ENCODE measurements at places on chromosomes 1 and 21.
A peak's percentile ranks its signal among the peaks of the same experiment; 100 is the strongest.

DNA sequence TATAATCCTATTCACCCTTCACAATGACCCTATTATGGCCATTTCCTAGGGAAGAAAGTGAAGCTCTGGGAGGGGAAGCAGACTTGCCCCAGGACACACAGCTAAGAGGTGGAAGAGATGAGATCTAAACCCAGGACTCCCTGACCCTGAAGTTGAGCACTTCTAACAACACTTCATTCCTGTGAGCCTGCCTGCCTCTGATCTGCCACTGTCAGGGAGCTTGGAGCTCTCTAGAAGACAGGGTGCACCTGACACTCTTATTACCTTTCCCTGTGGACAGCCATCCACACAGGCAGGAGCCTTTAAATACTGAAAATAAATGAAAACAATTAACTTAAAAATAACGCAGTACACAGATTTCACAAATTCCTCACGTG, 599 bp downstream of the MKNK1 start:
- DNase-seq, result no peak

DNA sequence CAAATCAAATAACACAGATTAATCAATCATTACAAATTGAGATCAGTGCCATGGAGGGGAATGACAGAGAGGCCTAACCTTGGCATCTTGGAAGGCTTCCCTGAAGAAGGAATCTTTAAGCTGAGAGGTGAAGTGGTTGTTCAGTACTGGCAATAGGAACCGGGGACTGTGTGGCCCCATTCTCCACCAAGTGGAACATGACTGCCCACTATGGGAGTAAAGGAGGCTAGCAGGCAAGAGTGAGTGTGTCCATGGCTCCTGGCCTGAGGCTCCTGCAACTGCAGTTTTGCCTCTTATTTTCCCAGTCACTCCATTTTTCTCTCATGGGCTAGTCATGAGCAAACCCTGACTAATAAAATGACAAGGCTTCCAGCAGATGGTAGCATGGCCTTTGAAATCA, 112.2 kb upstream of the GJB5 start:
- DNase-seq, result no peak

GRCh38 chr1:119431836-119432235, 16.9 kb downstream of the HSD3B2 start:
- no peak for DNase-seq

GRCh38 chr1:9438431-9439073, 100.7 kb upstream of the SLC25A33 start:
- no peak for DNase-seq

DNA sequence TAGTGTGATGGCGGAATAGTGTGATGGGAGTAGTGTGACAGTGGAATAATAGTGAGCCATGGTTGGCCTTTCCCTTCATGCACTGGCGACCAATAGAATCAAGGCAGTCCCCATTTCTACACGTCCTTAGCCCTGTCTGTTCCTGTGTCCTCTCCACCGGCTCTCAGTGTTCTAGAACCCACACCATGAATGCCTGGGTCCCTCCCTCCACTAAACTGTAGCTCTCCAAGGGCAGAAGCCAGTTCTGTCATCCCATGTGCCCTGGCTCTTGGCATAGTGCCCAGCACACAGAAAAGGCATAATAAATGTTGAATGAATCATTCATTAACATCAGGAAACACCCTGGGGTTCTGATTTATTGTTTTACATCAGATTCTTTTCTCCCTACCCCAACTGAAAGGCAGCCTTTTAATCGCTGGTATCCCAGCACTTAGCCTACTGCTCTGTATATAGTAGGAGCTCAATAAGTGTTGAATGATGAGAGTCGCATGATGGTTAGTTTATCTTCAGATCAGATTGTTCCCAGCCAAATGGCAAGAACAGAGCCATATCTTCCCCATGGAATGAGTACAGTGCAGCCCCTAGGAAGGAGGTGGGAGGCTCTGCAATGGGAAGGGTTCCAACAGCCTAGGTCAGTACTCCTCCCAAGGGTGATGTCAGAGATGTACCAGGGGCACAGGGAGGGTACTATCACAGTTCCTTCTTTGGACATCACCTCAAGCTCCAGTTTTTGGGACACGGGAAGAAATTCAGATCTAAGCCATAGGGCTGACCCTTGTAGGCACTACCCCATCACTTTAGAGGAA, 325.7 kb downstream of the HHAT start:
- DNase-seq, result no peak

DNA sequence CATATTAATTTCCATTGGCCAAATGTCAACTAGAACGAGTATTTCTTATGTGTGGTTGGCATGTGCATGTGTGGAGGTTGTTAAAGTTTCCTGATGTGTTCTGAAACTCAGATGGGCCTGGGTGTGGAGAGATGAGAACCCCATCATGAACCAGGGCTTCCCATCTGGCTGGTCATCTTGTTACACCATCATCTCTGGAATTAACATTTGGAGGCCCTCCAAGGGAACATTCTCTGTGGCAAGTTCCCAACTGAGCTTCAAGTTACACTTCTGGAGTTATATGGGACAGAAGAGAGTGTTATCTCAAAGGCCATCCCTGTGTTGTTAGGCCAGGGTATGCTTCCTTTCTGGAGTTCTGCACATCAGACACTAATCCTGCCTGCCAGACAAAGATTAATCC, 183.6 kb downstream of the TTLL7 start:
- DNase-seq, result no peak

DNA sequence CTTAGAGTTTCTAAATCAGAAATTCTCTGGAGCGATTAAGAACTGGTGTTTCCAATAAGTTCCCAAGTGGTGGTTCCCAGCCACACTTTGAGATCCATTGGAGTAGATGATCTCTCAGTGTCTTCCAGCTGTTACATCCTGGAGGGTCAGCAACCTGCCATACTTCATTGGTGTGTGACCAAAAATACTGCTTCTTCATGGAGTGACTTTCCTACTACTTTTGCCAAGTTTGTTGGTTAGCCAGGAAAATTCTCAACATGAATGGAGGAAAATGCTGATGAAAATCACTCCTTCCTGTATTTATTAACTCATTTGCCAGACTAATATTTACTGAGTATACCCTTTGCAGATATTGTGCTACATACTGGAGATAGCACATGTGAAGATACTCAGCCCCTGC, 186.1 kb downstream of the FGGY start:
- DNase-seq, result no peak

GRCh38 chr1:232267837-232268598, 361.9 kb downstream of the SIPA1L2 start:
- no peak for DNase-seq

DNA sequence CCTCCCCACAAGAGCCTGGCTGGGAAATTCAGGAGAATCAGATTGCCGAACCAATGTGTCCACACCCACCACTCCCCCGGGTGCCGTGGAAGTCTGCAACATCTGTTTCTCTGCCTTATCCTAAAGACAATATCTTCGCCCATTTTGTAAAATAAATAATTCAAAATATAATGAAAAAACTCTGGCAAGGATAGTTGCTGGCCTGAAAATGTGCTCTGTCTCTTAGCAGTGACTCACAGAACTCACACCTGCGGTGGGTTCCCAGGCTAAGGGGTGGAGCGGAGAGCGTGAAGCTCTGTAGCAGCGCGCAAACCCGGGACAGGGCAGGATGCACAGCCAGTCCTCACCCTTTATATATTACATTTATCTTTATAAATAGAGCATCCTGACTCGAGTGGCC, 99.9 kb downstream of the COLGALT2 start:
- DNase-seq, result no peak

- peak; percentile 14 for DNase-seq
Observed at GRCh38 chr1:203408486-203409481, 57.9 kb upstream of the FMOD start.

GRCh38 chr1:7962636-7963377, 1.3 kb downstream of the PARK7 start:
- DNase-seq, result no peak

DNA sequence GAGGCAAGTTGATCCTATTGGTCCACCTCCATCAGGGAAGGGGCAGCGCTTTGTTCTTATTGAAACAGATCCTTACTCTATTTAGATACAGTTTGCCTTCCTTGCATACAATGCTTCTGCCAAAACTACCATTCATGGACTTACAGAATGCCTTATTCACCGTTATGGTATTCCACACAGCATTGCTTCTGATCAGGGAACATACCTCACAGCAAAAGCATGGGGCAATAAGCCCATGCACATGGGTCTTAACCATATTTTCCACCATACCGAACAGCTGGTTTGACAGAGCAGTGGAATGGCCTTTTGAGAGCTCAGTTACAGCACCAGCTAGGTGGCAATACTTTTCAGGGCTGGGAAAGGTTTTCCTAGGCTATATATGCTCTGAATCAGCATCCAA, 544.8 kb upstream of the ADGRL4 start:
- no peak for DNase-seq

DNA sequence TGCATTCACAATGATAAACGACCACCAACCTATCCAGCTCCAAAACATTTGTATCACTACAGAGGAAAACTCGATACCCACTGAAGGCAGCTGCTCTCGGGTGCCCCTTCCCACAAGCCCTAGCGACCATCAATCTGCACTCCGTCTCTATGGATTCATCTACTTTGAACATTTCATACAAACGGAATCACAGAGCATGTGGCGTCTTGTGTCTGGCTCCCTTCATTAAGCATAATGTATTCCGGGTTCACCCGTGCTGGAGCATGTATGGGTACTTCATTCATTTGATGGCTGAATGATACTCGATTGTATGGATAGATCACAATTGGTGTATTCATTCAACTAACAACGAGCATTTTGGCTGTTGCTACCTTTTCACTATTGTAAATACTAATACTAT, 340.2 kb downstream of the SMYD3 start:
- no peak for DNase-seq

GRCh38 chr1:60564916-60565750, 491.6 kb upstream of the C1orf87 start:
- no peak for DNase-seq

GRCh38 chr21:39073063-39073462, 110.2 kb downstream of the PSMG1 start:
- no peak for DNase-seq

GRCh38 chr1:243477731-243478290, 222.0 kb downstream of the SDCCAG8 start:
- DNase-seq, result no peak
